Stimulated activated naive CD4-positive, alpha-beta T cell (primary cell): ENCODE measurements at places on chromosomes 2 and 18.

DNA sequence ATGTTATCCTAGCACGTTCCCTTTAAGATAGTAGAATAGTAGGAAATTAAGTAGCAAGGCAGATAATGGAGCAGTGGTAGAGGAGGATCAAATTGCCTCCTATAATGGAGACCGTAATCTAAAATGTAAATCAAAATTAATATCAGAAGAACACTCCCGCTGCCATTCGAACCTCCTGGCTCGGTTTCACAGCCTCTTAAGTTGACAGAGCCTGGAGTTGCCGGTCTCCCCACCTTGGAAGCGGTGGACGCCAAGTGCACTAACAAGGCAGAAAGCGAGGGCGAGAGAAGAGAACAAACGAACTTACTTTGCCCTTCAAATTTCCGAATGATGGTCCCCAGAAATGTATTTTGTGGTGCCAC is 450 bp downstream of the KCNH7 start:
- no peak for DNase-seq

DNA sequence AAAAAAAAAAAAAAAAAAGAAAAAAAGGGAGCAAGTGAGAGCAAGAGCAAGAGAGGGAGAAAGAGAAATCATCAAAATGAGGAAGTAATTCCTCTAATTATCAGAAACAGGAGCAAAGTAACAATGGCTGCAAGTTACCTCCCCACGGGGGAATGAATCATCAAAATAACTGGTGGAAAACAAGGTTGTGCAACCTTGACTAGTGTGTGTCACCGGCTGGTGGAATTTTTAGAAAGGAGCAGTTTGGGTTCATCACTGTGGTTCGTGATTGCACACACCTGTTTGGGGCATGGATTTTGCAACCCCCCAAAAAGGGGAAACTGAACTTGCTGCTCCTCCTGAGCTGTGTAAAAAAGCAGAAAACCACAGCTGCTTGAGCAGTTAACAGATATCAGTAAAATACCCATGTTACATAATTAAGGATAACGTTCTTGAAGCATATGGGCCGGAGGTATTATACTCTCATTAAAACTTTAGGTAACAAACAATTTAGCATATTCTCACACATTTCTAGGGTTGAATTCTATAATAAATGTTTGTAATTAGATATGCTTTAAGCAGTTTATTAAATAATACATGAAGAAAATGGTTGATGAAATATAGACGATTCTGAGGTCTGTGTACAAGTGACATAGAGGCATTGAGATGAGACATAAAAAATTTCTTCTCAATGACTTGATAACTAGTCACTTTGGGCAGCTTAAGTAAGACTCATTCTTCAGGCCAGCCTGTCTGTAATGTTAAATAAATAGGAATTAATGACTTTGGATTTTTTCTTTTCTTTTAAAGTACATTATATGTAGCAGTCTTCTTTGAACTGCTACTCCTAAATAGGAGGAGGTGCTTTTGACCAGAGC is 184.2 kb upstream of the ZEB2 start:
- DNase-seq: no peak

DNA sequence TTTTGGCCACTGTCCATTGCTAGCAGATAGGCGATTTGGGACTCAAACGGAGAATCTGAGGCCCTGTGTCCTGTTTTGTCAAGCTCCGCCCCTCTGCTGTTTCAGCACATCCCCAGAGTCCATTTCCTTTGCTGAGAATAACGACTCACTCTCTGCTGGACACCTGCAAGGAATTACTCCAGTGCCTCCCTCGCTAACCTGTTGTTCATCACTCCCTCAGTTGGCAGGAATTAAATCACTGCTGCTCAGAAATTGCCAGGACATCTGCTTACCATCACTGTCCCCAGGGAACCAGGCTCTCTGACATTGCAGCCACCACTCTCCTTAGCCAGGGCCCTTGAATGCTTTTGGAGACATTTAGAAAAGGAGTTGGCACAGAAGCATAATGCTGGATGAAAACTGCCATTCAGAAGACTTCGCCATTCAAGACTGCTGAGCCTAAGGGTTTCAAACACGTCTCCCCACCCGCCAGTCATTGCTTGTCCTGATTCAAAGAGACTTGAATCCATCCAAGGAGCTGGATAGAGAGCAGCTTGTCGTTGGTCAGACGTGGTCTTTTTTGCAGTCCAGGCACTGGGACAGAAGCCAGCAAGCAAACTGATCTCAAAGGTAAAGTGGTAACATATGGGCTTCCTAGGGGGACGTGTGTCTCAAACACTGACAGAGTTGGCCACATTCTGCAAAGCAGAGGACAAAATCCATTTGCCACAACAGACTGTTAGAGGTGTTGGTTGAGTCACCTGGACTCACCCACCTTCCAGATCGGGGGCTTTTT is 155.3 kb downstream of the UXS1 start:
- DNase-seq: no peak

GRCh38 chr2:216671791-216672343 is 23.5 kb downstream of the IGFBP5 start:
- DNase-seq: no peak

GRCh38 chr2:53641290-53641689 is 126.3 kb upstream of the CHAC2 start:
- no peak for DNase-seq

GRCh38 chr2:39849982-39850526 is 71.0 kb upstream of the THUMPD2 start:
- DNase-seq: no peak
